MV-4-11 (cell line): ENCODE measurements at places on chromosomes 13 and 19.

DNA sequence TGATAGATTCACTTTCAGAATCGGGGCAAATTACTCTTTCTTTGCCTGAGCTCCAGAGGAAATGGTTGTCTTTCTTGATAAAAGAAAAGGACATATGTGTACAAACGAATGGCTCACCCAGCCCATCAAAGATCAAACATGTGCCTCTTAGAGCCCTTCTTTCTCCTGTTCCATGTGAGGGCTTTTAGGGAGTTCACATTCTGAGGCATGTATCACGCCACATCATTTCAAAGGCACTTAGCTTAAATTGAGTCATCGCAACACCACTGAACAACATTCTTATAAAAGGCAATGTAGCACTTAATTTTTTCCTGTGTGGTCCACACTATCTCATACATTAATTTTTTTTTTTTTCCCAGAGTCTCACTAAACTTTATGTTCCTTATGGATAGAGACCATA, 521.0 kb downstream of the SUCLA2 start:
- no peak for DNase-seq

DNA sequence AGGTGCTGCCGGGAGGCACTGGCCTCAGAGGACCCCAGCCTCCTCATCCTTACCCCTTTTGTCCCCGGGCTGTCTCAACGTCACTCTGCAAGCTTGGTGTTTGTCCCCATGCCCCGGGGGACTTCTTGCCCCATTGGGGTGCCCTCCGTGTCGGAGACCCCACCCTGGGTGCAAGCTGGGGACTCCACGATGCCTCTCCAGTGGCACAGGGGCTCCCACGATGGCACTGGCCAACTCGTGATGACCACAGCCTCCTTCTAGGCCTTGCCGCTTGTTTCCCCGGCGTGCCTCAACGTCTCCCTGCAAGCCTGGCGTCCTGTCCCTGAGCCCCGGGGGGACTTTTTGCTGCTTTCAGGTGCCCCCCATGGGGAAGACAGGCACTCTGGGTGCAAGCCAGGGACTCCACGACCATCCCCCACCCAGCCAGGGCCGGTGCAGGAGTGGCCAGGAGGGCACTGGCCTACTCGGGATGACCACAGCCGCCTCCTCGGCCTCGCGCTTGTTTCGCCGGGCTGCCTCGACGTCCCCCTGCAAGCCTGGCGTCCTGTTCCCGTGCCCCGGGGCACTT, 237.0 kb downstream of the TUBA3C start:
- DNase-seq = no peak

GRCh38 chr19:40389404-40390083, 437 bp downstream of the HIPK4 start:
- DNase-seq = no peak

DNA sequence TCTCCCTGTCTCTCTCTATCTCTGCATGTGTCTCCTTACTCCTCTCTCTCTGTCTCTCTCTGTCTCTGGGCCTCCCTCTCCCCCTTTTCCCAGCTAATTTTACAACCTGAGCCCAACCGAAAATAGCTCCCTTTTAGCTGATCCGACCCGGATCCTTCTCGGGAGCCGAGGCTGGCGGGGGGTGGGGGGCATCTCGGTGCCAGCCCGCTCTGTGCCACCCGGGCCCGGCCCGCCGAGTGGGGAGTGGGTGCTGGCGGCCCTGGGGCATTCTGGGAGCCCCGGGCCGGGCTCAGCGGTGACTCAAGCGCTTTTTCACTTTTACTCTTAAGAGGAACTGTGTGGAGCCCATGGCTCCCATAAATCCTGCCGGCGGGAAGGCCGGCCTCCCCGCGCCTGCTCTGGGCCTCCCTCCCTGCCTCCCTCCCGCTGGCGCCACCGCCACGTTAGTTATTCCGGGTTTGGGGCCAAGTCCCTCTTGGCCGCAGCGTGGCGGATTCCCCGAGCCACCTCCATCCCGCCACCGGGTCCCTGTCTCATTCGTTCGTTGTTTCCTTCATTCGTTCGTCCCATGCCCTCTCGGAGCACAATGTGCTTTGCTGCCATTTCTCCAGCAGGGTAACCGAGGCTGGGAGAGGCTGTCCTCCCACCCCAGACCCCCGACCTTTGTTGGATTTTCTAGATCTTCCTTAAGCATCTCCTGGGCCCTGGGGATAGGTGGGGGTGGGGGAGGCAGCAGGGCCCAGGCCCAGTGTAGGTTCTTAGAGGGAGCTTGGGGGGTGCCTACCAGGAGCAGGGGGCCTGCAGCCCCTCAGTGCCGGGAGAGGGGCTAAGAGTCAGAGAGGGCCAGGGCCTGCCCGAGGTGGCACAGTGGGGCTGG, 3.2 kb downstream of the NFIC start:
- peak; percentile 78 for DNase-seq

GRCh38 chr19:14078411-14078810, 5.8 kb downstream of the MISP3 start:
- DNase-seq = peak; percentile 61

- no peak for DNase-seq
Observed at GRCh38 chr13:96053003-96053703, at the start of gene UGGT2. Gene UGGT2, minus strand, starts transcription at chr13:96053401. Its CDS starts 89 bp downstream, at chr13:96053312.

DNA sequence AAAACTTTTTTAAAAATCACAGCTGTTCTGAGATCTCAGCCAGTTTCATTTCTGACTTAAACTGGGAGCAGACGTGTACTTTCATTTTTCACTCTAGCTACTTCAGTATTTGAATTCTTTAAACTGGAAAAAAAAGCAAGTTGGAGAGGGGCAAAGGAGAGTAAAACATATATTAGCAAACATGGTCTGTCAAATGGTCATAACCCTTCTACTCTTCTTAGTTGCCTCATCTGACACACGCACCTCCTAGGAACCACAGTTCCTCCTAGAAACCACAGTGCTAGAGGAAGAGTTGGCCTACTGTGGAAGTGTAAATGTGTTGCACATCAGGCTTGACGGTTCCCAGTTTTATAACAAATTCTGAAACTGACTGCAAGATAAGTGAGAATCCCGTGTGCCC, 47.2 kb downstream of the TM9SF2 start:
- peak; percentile 83 for DNase-seq

DNA sequence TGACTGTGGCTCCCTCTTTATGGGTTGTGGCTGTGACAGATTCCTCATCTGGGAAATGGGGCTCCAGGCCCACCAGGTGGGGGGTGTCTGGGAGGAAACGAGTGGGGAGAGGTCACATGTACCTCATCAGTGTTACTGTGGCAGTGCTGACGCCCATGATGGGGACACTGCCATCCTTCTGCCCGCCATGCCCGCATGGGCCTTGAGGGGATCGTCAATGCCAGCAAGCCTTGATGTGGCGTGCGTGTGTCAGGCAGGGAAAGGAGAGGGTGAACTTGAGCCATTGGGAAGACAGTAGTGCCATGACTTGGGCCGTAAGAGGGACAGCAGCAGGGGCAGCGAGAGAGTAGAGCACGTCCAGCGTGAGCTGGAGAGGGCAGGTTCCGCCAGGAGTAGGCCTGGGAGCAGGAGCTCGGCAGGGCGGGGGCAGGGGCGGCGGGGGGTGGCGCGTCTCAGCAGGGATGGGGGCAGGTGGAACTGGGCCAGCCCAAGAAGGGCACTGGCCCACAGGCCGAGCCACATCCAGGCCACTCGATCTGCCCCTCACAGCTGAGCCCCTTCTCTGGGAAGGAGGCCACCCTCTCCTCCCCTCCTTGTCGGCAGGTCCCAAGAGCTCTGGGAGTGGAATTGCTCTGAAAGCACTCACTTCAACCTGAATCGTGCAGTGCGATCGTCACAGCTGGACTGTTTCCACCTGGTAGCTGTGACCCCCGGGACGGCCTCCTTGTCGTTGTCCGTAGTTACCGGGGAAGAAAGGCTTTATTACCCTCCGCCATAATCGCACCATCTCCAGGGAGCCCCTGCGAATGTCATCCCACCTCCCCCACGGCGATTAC, 9.9 kb downstream of the KLHL26 start:
- no peak for DNase-seq

DNA sequence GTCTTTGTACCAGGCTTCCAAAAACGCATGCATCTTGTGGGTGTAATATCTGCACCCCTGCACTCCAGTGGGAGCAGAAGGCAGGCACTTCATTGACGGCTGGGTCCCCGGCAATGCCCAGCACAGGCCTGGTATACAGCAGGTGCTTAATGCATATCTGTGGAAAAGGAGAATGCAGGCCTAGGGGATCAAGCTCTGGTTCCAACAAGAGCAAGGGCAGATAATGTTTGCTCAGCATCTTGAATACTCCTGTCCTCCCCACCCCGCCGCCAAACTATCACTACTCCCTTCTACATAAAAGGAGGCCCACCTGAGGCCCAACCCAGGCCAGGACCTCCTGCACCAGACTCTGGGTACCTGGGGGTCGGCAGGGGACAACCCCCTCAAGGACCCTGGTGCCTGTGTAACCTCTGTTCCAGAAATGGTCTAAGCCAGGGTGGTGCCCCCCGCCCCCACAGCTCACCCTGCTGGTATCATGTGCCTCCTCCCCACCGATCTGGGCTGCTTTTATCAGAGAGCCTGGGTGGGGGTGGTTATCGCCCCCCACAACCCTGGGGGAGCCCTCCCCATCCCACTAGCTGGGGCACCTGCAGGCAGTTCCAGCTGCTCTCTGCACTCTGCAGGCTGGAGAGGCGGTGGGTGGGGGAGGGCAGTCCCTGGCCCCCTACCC, 4.8 kb downstream of the KLF16 start:
- no peak for DNase-seq

DNA sequence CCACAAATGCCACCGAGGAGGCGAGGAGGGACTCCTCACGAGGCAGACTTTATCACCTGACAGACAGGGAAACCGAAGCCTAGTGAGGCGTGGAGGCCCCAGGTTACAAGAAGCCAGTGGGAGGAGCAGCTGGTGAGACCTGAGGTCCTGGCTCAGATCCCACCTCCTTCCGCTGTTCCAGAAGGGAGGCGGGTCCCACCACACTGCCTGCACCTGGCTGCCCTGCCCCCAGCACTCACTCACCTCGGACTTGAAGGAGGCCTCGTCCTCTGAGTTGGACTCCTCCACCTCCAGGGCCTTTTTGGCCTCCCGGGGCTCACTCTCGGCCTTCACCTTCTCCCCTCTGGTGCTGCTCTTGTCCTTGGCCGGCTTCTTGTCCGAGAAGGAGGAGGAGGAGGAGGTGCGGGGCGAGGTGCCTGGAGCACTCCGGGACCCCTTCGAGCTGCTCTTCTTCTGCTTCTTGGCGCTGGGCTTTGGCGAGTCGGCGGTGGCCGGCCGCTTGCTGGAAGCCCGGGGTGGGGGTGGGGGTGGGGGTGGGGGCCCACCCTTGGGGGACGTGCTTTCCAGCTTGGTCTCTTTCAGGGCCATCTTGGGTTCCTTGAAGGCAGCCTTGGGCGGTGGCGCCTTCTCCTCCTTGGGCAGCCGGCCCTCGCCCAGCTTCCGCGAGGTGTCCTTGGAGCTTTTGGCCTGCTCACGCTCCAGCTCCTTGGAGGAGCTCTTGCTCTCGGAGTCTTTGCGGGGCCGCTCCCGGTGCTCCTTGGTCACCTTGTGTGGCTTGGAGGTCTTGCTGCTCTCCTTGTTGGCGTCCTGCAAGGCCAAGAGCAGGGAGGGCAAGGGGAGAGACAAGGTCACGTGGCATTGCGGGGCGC, 57.7 kb downstream of the MLLT1 start:
- DNase-seq = no peak

DNA sequence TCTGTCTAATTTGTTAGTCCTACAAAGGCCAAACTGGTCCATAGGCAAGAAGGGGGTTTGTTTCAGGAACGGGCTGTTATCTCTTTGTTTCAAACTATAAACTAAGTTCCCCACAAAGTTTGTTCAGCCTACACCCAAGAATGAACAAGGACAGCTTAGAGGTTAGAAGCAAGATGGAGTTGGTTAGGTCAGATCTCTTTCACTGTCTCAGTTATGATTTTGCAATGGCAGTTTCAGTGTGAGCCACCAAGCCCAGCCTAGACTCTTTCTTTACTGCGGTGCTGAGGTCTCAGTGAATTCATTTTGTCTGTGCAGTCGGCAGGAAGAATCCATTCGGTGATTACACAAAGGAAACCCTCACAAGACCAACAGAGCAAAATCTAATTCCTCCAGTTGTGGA, 56.6 kb upstream of the ABCC4 start:
- DNase-seq = no peak

DNA sequence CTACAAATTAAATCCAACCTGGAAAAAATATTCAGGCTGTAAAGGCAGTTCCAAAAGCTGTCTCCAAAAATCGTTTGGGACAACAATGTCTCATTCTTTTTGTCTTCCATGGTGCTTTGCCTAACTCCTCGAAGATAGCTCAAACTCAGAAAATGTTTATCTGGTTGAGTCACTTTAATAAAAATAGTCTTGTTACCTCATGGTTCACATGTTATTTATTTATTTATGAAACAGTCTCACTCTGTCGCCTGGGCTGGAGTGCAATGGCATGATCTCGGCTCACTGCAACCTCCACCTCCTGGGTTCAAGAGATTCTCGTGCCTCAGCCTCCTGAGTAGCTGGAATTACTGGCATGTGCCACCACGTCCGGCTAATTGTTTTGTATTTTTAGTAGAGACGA, 4.9 kb upstream of the BRD4 start:
- no peak for DNase-seq

DNA sequence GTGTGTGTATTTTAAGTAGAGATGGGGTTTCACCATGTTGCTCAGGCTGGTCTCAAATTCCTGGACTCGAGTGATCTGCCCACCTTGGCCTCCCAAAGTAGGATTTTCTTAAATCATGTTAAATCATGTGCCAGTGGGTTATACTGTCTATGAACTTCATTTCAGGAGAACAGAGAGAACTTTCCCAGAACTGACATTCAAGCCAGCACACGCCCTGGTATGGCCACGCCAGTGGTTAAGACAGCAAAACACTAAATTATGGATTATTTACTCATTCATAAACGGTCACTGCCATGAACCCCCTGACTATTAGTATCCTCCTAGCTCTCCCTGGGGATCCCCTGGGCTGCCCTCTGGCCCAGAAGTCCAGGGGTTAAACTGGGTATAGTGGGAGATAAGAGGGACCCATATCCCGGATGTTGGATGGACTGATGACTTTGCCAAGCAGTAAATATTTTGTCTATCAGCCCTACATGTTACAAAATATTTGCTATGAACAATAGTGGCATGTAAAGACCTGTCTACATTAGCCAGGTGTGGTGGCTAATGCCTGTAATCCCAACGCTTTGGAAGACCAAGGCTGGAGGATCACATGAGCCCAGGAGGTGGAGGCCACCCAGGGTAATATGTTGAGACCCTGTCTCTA, 16.1 kb upstream of the STRN4 start:
- DNase-seq = no peak

- no peak for DNase-seq
Observed at GRCh38 chr13:27847669-27848068, 55.4 kb downstream of the GSX1 start.

GRCh38 chr13:111262281-111262680, 58.2 kb upstream of the TEX29 start:
- DNase-seq = no peak

DNA sequence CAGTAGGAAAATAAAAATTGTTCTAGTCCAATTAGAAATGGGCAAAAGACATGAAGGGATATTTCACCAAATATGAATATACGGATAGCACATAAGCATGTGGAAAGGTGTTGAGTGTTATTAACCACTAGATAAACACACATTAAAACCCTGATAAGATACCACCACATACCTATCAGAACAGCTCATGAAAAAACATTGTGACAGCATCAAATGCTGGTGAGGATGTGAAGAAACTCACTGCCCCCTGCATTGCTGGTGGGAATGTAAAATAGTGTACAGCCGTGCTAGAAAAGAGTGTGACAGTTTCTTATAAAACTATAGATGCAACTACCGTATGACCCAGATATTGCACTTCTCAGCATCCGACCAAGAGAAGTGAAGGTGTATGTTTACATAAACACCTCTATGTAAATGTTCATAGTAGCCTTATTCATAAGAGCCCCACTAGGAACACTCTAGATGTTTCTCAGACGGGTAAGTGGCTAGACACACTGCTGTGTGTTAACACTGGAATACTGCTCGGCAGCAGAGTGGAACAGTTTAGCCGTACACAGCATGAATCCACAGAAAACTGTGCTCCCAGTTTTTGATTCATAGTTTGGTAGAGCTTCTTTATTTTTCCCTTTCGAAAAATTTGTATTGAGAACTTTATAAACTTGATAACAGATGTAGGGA, 321.1 kb downstream of the MYO16 start:
- no peak for DNase-seq
